Calu3 (cell line): ENCODE measurements at places on chromosomes 5 and 9. TPM values are rescaled to one million over a fixed set of nuclear protein-coding genes. Genes with fewer than 3 reads are reported as not detected.

DNA sequence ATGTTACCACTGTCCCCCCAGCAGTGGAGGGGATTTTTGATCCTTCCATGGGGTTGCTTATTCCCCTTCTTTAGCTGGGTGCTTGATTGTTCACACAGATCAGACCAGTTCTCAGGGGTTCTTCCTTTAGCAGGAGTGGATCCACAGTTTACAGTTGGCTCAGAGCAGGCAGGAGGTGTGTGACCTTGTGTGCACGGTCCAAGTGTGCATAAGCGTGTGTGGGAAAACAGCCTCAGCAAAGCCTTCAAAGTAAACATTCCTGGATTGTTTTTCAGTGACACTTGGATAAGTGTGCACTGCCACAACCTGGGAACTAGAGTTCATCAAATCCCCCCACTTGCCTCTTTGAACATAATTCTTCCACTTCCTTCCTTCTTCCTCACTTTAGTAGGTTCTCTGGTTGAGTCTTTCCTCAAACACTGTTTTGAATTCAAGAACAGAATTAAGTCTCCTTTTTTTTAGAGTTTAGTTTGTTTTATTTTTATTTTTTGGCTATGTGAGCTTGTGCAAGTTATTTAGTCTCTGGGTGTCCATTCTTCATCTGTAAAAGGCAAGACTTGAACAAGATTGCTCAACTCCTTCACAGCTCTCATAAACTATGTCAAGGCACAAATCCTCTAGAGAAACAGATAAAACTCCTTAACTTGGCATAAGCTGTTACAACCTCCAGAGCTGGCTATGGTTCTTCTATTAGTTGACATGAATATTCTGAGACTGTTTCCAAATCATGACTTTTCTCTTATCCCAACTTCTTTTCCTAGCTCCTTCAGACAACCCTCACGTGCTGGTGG, 78.0 kb downstream of the OSMR start:
- DNase-seq = no peak

DNA sequence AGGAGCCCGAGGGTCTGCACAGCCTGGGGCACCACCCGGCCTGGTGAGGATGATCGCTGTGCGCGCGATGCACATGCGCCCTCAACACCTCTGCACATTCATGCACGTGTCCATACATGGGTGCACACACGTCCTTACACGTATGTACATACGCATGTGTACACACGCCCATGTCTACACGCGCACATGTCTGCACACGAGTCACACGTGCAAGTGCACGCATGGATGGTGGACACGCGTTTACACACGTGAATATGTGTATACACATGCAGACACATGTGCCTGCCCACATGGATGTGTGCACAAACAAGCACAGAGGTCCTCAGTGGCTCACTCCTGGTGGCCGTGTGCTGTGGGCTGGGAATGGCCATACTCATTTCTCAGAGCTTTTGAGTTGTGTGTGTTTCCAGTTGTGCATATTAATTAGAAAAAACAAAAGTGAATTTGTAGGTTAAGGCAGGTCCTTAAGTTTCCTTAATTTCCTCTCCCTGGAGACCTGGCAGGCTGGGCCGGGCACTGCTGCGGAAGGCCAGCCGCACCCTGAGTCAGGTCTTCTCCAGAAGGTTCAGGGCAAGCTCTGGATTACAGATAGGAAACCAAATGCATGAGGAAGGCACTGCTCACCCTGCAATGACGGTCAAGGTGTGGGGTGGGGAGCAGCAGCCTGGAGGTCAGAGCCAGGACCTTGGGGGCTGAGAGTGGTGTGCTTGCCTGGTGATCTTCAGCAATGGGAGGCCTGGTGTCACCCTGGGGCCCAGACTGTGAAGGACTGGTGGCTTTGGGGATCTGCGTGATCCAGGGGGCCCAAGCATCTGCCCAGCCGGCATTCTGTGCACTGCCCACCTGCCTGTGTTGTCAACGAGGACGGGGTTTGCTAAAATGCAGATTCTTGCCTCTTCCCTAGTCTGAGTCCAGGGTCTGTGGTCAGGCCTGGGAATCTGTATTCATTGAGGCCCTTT, 1.3 kb upstream of the RNU6ATAC start:
- no peak for DNase-seq

DNA sequence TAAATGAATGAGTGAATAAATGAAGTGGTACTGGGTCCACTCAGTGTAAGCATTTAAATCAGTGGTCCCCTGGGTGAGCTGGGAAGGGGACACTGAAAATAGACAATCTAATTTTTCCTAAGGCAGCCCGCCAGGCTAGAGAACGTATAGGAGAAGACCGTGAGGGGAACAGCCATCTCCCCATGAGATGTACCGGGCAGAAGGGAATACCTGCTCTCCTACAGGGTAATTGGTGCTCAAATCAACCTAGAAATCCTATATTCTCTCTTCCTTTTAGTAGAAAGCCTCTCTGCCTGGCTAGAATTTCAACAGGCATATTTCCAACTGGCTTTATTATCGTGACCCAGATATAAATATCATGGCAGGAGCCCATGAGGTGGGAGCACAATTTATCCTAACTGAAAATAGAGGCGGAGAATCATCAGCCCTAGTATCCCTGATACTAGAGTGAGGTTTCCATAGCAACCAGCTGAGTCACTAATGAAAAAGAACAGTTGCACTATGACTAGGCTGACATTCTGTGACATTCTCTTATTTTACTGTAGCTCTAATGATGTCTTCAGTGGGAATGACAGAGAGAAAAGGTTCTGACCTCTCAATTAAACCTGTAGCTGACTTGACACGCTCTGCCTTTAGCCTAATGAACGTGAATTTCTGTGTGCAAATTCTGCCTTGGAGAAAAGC, 96.5 kb upstream of the CAST start:
- DNase-seq = no peak

Gene PCDHGB4
- 7.0 and 8.2 TPM in 2 replicates for total RNA-seq

DNA sequence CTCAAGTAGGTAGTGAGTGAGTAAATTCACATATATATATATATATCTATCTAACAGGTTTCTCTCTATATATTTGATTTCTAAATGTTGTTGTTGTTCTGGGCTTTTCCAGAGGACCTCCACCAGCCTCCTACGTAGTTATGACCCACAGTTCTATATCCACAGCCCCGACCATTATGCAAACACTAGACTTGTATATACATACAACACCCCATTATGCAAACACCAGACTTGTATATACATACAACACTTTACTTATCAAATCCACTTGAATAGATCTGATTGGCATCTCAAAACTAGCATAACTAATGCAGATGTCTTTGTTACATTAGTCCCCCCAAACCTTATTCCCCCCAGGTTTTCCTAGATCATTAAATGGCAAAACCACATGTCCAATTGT, 108.7 kb downstream of the JAKMIP2 start:
- DNase-seq = no peak

- no peak for DNase-seq
Observed at GRCh38 chr9:128607642-128608350, 48.9 kb downstream of the DYNC2I2 start.

Gene SPATA31D4
- total RNA-seq = not detected in 2 replicates

DNA sequence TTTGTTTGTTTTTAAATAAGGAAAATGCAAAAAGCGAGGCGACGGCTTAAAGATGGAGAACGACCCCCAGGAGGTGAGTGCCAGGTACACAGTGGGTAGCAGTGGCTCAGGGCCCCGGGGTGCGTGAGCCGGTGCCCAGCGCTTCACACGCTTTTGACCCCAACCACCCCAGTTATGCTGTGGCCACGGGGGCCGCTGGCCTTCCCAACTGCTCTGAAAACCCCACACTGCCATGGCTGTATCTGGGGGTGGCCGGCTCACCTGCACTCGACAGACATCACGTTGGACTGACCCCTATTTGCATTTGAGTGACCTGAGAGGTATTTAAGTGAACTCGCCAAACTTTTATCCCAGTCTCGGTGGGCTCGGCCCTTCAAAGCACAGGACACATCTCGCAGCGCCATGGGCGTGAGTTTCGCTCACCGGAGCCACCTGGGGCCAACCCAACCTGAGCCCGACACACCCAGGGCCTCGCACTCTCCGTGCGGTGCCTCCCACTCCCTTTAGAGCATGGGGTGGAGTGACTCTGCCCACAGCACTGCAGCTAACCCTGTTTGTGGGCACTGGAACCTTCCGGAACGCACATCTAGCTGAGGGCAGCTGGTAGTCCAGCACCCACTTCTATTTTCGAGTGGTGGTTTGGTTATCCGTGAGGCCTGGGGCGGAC, 13.7 kb upstream of the AJM1 start:
- no peak for DNase-seq

Gene LHX2
- not detected in 2 replicates for total RNA-seq

Gene CTXN3
- total RNA-seq = not detected in 2 replicates

DNA sequence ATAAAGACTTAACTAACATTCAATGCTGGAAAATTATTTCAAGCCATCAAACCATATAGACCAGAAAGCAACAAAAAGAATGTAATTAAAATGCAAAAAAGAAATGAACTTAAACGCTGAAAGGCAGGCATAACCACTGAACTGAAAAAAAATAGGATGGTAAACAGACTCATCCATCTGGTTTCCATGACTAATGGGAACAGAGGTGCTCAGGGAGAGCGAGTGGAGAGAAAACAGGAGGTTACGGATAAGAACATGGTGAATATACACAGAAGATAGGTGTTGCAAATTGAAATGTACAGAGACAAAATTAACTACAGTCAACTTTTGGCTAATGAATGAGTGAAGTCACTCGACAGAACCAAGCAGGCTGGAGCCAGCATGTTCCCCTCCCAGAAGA, 43.5 kb upstream of the RNF38 start:
- DNase-seq = no peak

Gene AFAP1L1
- total RNA-seq = 7.8 and 10.3 TPM in 2 replicates

- DNase-seq = no peak
Observed at GRCh38 chr9:134509281-134509680, 132.3 kb upstream of the COL5A1 start.

GRCh38 chr9:24464319-24464951, 81.3 kb downstream of the IZUMO3 start:
- no peak for DNase-seq

- DNase-seq = no peak
Observed at GRCh38 chr9:100083448-100084127, 15.2 kb downstream of the ERP44 start.

Gene ARL14EPL
- total RNA-seq = 0.66 and 1.2 TPM in 2 replicates

Gene MVB12B
- total RNA-seq = 4.1 and 4.5 TPM in 2 replicates

- no peak for DNase-seq
Observed at GRCh38 chr5:133818031-133818431, 150.4 kb downstream of the C5orf15 start.

GRCh38 chr9:116868201-116868600, 181.1 kb downstream of the TRIM32 start:
- DNase-seq = peak; percentile 5

DNA sequence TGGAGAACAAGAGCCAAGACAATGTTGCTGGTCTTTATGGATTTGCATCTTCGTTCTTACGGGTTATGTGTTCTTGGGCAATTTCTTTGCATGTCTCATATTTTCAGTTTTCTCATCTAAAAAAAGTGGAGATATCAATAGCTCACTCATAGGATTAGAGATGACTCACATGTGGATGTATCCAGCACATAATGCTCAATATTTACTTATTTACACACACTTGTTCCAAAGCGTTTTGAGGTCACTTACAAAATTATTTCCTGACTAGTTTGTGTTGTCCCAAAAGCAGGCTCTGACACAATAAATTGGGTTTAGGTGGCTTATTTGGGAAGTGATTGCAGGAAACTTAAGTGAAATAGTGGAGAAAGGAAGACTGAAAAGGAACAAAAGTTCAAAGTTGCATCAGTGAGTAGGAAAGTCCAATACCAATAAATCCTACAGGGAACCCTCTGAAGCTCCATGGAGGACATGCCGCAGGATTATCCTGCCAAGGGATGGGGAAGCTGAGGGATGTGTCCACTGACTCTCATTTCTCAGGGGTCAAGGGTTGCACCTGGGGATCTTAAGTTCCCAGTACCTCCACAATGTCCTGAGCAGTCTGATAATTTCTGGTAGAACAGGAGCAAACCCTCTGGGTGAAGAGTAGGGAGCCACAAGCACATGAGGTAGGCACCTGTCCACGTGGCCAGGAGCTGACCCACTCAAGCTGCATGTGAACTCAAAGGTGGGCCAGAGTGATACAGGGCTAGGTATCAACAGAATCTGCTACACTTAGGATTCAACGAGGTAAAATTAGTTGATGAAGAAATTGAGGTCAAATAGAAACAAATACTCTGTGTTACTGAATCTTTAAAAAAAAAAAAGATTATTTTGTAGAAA, 37.4 kb upstream of the SLC44A1 start:
- no peak for DNase-seq

Gene FLT4
- total RNA-seq = not detected in 2 replicates

- DNase-seq = no peak
Observed at GRCh38 chr5:32275396-32275741, 37.4 kb downstream of the MTMR12 start.

- no peak for DNase-seq
Observed at GRCh38 chr9:130532426-130533080, 46.8 kb upstream of the FUBP3 start.

Gene RETREG1
- 12.0 and 15.4 TPM in 2 replicates for total RNA-seq

Gene LRRC19
- total RNA-seq = 0.21 and 1.1 TPM in 2 replicates

DNA sequence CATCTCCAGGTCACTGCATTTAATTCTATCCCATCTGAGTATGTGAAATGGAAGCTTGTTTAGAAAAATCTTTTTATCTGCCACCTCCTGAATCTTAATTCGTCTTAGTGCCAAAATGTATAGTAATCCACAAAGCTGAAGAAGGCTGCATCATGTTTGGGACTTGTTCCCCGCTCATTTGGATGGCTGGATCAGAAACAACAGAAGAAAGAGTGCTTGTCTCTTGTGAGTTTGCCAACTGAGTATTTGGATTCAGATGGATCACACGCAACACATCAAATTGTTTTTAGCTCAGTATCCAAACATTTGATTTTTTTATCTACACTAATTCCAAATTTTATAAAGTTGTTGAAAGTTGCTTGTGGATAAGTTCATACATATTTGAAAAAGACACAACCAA, 197.2 kb upstream of the PAPPA start:
- no peak for DNase-seq

GRCh38 chr5:79205965-79206364, 30.0 kb upstream of the JMY start:
- DNase-seq = no peak

GRCh38 chr5:2173151-2173834, 290.6 kb upstream of the IRX4 start:
- no peak for DNase-seq

Gene SHC3
- total RNA-seq = 2.3 and 4.0 TPM in 2 replicates

DNA sequence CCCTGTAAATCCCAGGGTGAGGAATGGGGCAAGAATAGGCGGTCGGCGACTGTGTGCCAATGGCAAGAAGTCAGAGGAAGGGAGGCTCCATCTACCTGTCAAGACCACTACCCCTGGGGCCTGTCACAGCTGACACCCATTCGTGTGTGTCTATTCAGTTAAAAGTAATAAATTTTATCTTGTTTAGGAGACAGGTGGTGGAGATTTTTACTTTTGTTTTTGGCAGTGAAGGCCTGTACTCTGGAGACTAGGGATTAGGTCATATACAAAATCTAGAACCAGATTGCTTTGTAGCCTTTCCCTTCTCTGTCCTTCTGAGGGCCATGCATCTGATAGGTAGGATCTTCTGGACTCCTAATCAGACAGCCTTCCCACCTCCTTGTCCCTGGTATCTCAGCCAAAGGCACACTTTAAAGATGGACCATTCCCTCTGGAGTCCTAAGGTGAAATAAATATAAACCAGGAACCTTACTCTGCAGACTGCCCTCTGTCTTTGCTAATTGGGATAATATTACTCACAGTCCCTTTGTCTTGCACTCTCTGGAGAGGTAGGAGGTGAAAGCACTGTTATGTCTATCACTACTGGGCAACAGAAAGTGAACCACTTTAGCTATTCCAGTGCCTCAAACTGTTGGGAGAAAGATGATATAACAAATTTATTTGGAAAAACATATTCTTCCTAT, 213.2 kb upstream of the ACTBL2 start:
- no peak for DNase-seq
